T-helper 9 cell (primary cell): ENCODE measurements at places on chromosomes 2 and 18.

GRCh38 chr2:101231240-101231639 lies 21.4 kb upstream of the CNOT11 start:
- no peak for DNase-seq

DNA sequence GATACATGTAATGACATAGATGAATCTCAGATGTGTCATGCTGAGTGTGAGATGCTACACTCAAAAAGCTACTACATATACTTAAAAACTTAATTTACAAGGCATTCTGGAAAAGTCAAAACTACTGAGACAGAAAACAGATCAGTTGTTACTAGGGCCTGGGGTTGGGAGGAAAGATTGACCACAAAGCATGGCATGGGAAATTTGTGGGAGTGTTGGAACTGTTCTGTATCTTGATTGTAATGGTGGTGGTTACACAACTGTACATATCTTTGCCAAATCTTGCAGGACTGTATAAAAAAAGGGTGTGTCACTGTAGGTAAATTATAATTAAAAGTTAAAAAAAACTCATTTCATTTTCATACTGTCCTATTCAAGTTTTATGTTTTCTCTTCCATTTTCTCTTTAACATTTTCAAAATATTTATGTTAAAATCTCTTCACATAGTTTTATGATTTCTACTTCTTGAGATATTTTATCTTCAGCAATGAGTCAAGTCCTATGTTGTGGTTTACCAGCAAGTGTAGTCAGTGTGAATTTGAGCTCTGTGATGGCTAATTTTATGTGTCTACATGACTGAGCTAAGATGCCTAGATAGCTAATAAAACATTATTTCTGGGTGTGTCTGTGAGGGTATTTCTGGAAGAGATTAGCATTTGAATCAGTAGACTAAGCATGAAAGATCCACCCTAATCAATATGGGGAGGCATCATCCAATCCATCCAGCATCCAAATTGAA lies 58.6 kb upstream of the VRK2 start:
- no peak for DNase-seq

DNA sequence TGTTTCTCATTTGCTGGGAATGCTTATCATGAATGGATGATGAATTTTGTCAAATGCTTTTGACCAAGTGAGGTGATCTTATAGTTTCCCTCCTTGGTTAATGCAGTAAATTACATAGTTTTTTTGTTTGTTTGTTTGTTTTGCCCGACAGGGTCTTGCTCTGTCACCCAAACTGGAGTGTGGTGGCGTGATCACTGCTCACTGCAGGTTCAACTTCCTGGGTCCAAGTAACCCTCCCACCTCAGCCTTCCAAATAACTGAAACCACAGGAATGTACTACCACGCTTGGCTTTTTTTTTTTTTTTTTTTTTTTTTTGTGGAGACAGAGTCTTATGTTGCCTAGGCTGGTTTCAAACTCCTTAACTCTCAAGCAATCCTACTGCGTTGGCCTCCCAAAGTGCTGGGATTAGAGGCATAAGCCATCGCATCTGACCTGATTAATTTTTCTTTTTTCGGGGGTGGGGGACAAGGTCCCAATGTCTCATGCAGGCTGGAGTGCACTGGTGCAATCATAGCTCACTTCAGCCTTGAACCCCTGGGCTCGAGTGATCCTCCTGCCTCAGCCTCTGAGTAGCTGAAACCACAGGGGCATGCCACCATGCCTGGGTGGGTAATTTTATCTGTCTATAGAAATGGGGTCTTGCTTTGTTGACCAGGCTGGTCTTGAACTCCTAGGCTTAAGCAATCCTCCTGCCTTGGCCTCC lies 48.6 kb downstream of the SMAD2 start:
- no peak for DNase-seq

DNA sequence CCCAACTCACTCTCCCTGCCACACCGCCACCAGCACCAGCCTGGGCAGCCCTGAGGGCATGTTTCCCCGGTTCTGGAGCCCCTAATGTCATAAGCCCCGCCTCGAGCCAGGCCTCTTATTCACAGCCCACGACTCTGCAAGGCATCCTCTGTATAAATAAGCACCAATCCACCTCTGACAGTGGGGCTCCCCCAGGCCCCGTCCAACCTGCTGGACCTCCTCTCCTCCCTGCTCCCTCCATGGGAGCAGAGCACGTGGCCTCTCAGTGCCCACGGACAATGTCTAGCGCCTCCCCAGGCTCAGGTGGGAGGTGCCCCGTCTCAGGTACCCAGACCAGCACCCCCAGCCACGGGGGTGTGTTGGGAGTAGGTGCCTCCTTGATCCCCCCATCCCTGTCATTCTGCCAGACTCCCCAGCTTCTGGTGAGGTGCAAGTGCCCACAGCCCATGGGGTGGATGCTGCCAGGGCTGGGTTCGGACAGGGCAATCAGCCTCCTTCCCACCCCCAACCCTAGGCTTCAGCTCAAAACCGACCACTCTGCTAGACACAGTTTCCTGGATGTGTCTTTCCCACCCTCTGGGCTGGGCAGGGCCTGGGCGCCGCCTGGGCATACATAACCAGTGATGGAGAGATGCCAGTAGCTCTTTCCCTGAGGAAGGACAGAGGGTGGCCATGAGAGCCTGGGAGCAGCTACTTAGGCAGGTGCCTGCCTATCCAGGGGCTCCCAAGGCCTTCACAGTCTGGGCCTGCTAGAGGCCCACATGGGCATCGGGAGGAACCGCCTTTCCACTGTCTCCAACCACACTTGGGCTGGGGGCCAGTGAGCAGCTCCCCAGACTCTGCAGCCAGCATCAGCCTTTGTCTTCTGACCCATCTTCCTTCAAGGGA lies 1.6 kb upstream of the ADRA2B start:
- DNase-seq: no peak

- no peak for DNase-seq
These were observed 52.5 kb downstream of the MBP start for GRCh38 chr18:77079954-77080682.

- no peak for DNase-seq
These were observed 2.8 kb downstream of the SP9 start for GRCh38 chr2:174337337-174338146.

DNA sequence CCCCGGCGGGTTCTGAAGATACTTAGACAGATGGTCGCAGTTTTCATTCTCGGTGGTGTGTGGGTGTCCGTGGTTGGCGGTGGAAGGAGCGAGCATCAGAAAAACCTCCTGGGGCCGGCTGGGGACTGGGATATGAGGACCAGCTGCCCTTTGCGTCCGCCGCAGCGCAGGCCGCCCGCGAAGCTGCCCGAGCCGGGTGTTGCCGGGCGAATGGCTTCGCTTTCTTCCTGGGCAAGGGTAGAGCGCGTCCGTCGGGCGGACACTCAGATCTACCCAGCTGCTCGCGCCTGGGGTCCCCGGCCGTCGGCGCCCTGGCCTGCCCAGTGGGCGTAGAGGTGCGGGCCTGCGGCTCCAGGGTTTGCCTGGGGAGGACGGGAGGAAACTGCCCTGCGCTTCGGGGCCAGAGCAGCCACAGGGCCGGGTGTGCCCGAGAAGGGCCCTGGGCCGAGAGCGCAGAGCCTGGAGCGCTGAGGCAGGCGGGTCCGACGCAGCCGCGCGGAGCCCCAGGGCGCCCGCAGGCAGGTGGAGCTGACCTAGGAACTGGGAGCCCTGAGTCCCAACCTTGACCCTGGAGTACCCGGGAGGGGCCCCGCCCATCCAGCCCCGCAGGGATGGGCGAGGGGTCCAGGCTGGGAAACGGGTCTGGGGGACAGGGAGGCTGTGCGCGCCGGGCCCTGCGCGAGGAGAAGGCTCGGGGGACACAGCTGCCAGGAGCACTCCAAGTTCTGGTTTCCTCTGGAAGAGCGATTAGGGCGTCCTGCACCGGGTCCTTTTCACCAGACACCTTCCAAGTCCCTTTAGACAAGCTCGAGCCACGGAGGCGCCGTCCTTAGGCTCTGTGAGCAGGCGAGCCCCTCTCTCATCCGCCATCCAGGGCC lies 1.3 kb downstream of the TWIST2 start:
- no peak for DNase-seq

- no peak for DNase-seq
These were observed 129.9 kb upstream of the RMP24 start for GRCh38 chr18:35842536-35842935.

DNA sequence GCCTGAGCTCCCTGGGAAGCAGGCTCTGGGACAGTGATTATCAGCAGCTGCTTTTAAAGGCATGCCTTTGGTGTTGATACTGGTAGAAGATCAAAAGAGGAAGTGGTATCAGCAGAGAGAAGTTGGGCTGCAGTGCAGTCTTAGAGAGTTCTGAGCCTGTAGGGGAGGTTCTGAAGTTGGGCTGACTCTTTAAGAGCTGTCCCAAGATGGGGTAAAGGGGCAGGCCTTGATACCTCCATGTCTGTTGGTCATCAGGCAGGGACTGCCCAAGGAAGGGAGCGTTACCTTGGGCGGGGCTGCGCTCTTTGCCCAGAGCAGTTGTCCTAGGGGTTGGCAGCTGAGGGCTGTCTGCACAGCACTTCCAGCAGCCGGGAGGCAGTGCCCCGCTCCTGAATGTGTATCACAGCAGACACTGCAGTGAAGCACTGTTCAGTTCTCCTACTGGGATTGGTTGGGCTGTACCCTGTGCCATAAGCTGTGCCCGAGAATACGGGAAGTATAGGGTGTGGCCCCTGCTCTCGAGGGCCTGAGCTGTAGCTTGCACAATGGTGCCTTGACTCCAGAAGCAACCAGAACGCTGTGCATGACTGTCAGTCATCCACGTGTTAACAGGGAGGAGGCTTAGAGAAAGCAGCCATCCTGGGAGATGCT lies 177.0 kb downstream of the CTIF start:
- DNase-seq: no peak

DNA sequence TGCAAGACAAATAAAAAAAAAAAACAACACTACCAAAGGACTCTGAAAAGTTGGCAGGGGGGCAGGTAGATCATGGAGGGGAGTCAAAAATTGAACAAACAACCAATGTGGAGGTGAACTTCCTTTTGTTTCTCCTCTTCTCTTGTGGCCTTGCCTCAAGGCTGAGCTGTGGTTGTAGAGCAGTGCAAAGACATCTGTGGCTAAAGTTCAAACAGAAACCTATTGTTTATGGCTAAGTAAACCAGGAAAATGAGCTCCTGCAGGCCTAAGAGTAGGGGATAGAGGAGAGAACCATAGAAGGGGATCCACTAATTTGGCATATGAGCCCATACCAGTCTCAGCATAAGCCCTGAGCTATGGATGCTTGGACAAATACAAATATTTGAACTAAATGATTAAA lies 40.2 kb upstream of the EGR4 start:
- no peak for DNase-seq

- DNase-seq: no peak
These were observed 40.2 kb upstream of the EML4 start for GRCh38 chr2:42128721-42129486.

DNA sequence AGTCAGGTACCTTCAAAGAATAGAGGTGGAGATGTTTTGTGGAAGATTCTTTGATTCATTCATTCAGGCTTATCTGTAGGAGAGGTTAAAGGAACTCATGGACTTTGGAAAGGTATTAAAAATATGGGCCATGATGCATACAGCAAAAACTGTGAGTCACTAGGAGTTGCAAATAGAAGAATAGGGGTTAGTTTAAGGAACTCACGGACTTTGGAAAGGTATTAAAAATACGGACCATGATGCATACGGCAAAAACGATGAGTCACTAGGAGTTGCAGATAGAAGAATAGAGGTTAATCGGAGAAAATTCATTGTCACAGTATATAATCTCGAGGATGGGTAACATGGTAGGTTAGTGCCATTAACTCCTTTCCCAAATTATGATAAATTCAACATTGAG lies 41.2 kb downstream of the SLC9A2 start:
- DNase-seq: no peak

GRCh38 chr2:150494234-150494945 lies 6.9 kb upstream of the RND3 start:
- DNase-seq: no peak

DNA sequence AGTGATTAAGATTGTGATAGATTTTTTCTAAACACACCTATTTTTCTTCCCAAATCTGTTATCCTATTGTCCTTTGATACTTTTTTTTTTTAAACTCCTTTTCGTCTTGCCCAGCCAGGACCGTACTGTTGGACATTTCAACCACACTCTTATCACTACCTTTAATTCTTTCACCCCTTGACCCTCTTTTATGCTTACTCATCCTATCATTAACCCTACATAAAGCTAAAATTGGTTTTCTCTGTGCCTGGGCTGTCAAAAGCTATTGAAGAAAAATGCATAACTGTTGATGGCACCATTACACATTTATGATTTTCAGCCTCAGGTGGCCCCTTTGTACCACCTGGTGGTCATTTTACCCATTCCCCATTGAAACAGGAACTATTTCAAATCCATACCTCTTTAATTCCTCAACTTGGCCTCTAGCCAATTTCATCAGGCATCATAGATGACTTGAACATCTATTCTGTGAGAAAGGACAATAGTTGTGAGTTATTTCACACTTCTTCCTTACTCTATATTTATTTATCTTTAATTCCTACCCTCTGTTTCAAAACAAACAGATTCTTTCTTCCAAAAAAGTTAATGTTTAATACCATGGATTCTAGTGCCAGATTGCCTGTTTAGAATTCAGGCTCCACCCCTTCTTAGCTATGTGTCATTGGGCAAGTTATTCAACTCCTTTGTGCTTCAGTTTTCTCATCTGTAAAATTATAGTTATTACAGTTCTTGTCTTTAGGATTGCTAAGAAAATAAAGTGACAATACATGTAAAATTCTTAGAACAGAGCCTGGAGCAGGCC lies 258.6 kb downstream of the CAMKMT start:
- DNase-seq: no peak

DNA sequence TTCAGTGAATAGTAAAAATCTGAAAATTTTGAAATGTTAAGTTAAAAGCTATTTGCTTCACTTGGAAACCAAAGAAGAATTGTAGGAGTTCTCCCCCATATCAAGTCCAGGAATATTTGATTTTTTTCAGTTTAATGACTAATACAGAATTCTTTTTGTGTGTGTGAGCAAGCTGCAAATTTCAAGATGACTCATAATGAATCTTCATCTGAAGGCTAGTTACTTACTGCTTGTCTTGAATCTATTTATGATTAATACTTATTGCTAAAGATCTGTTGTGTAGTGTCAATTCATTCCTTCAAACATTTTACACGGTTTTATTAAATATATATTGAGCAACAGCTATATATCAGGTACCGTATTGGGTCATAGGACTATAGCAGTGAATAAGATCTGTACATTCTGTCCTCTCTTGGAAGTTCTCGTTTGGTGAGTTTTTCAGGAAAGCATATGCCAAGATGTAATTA lies 47.8 kb upstream of the CAVIN2 start:
- DNase-seq: no peak

GRCh38 chr2:158214431-158214830 lies 112.8 kb downstream of the UPP2 start:
- DNase-seq: no peak

DNA sequence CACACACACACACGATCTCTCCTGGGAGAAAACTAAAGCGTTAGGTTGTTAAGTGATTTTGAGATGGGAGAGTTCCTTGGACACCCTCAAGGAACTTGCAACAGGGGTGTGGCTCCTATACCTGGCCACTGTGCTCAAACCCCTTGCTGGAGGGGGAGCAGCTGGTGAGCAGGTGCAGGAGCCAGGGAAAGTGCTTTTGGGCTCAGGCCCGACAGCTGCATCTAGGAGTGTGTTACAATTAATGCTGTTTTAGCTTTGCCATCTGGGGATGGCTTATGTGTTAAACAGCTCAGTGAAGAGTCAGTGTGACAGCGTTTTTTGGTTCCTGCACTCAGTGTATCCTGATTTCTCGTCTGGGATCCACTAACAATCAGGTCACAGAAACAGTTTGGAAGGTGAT lies 510.8 kb downstream of the TRIB2 start:
- DNase-seq: no peak
